ENCODE measurements at places on chromosomes 3 and 15.

- no peak for DNase-seq
These were observed 105.9 kb upstream of the HERC1 start for GRCh38 chr15:63939531-63940130.

GRCh38 chr3:155411500-155412223 lies 118.2 kb upstream of the STRIT1 start:
- DNase-seq, result no peak

DNA sequence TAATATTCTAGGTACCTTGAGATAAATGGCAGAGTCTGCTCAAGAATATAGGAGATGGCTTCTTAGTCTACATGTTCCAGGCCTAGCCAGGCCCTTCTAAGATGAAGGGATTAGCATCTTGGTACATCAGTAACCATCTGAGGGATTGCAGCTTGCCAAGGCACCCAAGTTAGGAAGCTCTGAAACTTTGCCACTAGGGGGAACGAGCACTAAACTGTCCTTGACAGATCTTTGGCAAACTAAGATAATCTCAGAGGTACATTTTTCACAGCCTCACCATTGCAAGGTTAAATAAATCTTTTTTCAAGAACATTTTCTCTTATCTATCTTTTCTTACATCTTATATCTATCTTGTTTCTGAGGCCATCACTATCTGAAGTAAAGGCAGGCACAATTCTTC lies 351.2 kb downstream of the RAP2B start:
- DNase-seq, result no peak

GRCh38 chr3:42739401-42740158 lies 33.5 kb downstream of the CCDC13 start:
- DNase-seq, result no peak

DNA sequence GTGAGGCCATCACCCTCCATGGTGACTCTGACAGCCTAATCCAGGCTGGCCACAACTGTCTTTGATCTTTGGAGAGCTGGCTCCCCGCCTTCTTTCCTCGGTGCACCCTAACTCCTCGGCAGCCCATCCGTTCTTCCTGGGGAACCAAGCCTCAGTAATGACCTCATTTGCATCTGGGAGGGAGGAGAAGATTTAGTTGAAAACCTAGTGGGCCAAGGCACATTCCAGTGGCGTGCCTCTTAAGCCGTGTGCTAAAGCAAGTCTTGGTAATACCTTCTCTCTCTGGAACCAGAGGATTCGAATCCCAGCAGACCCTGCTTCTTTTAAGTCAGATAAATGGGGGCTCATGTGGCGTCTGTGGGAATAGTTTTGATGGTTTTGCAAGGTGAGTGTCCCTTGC lies 233.1 kb downstream of the EBLN2 start:
- DNase-seq, result no peak

DNA sequence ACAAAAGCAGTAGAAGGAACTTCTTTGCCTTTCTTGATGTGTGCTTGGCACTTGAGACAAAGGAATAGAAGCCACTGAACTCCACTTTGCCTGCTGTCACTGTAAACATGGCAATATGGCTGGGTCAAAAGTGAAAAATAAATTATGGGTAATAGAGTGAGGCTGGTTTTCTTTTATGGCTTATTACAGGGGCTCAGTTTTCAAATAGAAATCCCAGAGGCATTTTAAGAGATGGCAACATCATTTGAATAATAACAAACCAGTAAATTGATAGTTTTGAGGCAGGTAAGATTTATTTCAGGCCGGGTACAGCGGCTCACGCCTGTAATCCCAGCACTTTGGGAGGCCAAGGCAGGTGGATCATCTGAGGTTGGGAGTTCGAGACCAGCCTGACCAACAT lies 2.8 kb downstream of the C3orf52 start:
- no peak for DNase-seq

DNA sequence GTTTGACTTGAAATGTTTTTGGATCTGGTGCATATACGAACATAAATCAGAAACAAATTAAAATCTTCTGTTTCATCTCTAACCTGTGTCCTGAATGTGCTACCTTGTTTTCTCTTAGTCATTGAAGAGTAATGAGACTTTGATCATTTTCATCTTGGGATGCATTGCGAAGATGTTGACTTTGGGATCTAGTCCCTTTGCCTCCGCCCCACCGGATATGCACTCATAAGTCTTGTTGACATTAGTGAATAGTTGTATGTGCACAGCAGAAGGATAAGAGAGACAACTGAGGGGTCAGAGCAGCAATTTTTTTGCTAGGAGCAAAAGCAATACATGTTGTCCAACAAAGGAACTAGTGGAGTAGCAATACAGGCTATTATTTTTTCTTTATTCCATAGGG lies 35.9 kb upstream of the SPRED1 start:
- no peak for DNase-seq

- no peak for DNase-seq
These were observed 12.1 kb downstream of the TMPRSS7 start for GRCh38 chr3:112046599-112046998.

DNA sequence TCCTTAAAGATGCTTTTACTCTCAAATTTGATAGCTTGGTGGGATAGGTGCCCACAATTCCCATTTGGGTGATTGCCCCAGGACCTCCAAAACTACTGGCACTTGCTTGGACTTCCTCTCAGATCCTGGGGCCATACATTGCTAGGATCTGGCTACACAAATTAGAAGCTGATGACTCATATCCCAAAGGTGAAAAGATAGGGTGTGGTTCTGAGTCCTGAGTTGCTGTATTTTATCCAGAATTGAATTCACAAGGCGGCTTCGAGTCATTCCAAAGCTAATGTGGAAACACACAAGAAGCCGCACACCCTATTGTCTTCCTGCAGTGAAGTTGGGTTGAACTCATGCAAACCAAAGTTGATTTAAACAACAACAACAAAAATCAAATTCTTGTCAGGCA lies 53.4 kb downstream of the DUT start:
- DNase-seq, result no peak

DNA sequence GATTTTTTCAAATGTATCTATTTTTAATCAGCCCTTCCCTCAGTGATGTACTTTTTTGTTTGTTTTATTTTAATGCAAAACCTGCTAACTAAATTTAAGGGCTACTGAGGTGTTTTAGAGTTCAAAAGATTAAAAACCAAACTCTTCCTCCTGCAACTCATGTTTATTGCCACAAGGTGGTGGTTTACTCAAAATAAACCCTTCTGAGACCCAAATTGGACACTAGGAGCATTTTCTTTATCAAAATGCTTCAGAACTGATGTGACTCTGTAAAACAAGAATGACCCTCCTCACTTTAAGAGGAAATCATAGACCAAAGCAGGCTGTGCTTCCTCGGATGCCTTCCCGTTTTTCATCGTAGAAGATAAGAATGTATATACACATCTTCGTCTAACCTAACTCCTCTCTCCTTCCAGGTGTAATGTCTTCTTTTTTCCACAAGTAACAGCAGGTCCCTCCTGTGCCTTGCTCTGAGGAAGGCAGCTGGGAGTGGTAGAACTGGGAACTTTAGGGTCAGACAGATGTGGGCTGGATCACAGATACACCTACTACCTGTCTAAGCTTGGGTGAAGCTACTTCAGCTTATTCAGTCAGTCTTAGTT lies 2.9 kb upstream of the NME9 start:
- DNase-seq, result no peak

- DNase-seq, result no peak
These were observed 105.0 kb downstream of the GRM7 start for GRCh38 chr3:6965881-6966280.

- DNase-seq, result no peak
These were observed 29.8 kb upstream of the PRR23E start for GRCh38 chr3:127162947-127163645.

DNA sequence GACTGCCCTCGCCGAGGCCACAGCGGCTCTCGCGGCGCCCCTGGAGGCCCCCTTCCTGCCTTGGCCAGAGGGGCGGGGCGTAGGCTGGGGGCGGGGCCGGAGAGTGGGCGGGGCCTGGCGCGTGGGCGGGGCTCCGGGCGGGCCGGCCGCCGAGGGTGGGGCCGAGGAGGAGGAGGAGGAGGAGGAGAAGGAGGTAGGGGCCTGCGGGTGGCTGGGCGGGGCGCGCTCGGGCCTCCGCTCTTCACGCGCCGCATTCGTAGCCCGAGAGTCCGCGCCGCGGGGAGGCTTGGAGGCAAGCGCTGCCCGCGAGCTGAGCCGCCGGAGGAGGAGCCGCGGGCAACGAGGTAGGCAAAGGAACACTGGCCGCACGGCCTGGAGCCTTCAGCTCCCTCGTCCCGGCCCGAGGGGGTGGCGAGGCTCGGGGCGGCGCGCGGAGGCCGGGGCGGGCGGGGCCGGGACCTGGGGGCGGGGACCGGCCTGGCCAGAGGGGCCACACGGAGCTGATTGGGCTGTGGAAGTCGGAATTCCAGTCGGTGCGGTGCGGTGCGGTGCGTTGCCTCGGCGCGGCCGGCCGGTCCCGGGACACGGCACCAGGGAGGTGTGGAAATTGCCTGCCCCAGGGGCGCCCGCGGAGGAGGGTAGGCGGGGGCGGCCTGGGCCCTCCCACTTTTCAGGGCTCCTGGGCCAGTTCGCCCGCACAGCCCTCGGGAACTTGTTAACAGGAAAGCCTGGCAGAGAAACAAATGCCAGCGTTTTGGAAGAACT lies at the start of gene PPP2R3A:
Gene PPP2R3A, plus strand, starts transcription at position 223 of the 765 bp plus-strand sequence. CDS start 35,771 bp downstream, outside the sequence.
- peak; percentile 46 for DNase-seq

DNA sequence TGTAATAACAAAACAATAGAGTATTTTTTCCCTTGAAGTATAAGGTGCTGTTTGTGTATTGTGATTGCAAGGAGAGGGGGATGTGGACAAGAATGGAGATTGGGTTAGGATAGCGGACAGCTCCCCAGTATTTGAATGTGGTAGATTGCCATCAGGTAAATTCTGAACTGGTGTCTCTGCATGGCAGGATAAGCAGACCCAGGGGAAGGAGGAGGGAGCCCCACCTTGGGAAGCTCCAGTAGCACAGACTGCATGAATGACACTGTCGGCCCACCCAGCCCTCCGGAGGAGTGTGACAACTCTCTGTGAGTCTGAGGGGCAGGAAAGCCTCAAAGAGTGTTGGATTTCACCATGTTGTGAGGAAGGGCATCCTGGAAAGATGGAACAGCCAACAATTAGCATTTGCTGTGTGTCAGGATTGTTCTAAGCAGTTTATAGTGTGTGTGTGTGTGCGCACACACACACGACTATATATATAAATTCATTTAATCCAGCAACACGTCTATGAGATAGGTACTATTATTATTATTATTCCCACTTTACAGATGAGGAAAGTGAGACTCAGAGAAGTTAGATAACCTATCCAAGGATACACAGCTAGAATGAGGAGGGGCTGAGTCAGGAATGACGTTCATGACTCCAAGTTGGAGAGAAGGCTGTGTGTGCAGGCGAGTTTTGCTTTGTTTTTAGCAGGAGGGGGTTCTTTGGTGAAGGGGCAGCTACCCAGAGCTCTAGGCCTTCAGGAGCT lies 63.4 kb upstream of the LCTL start:
- no peak for DNase-seq

DNA sequence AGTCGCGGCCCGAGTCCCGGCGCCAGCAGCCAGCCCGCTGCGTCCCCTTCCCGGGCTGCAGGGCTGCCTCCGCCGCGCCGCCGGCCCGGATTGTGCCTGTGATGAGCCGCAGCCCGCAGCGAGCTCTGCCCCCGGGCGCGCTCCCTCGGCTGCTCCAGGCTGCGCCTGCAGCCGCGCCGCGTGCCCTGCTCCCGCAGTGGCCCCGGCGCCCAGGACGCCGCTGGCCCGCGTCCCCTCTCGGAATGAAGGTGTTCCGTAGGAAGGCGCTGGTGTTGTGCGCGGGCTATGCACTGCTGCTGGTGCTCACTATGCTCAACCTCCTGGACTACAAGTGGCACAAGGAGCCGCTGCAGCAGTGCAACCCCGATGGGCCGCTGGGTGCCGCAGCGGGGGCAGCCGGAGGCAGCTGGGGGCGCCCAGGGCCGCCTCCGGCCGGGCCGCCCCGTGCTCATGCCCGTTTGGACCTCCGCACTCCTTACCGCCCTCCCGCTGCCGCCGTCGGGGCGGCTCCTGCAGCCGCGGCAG lies 1.2 kb downstream of the CHST2 start:
- DNase-seq, result peak; percentile 22

DNA sequence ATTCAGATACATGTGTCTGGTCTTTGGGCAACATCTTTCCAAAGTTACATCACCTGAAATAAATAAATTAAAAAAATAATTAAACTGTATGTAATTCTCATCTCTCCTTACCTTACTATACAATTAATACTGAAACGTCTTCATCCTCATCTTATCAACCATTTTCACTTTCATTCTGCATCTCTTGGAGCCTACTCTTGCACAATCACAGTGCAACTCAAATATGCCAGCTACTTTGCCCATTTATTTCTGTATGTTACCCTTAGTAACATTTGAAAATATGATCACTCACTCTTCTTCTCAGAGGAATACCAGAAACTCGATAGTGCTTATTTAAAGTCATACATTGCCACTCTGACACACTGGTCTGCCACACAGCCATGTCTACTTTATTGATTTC lies 1357.1 kb upstream of the CADM2 start:
- DNase-seq, result no peak

DNA sequence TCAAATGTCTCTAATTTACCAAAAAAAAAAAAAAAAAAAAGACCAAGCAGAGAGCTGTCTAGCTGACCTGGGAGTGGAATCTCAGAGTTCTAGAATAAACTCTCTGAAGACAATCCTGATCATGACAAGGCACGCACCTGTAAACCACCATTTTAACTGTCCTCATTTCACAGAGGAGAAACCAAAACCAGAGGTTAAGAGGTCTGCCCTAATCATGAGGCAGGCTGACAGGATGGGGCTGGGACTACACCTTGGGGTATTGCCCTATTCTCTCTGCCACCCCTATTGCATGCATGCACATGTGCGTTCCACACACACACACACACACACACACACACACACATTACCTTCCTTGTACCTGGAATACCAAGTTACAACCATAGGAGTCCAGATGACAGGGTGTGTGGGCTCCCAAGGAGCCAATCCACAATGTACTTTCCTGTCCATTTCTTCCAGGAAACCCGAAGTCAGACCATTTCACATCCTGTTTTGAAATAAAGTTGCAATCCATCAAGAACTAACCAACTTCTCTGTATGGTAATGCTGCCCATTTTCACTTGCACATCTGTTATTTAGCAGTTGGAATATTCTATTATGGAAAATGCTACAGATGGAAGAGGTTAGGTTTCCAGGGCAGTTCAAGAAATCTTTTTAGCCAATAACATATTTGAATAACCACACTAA lies 34.6 kb downstream of the HSPBAP1 start:
- no peak for DNase-seq

GRCh38 chr3:69409831-69410230 lies 23.9 kb upstream of the FRMD4B start:
- no peak for DNase-seq

GRCh38 chr15:79329171-79329611 lies 18.3 kb downstream of the TMED3 start:
- DNase-seq, result no peak

DNA sequence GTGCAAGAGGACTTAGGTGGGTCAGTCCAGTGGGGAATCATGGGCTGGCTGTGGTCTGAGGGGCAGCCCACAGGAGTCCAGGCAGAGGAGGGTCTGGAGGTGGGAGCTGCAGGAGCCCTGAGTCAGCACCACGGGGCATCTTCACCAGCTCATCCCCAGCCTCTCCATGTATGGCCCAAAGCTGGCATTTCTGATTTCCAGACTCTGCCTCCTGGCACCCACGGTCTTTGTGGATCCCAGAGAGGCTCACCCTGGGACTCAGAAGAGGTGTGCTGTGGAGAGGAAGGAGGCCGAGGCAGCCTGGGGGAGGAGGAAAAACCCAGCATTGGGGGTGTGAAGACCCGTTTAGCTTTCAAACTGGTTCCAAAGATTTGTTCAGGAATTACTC lies 64.5 kb upstream of the KLF13 start:
- no peak for DNase-seq

GRCh38 chr15:71743861-71744382 lies 66.4 kb upstream of the NR2E3 start:
- no peak for DNase-seq

Measured in stimulated activated CD8-positive, alpha-beta memory T cell treated with anti-CD3 and anti-CD28 coated beads, Interleukin-4, amount 100 ng/mL, for 1 hour (primary cell).